Breast epithelium (tissue), 4 donors: ENCODE measurements at places on chromosomes 4 and X. TPM values are rescaled to one million over a fixed set of nuclear protein-coding genes. Genes with fewer than 3 reads are reported as not detected.

DNA sequence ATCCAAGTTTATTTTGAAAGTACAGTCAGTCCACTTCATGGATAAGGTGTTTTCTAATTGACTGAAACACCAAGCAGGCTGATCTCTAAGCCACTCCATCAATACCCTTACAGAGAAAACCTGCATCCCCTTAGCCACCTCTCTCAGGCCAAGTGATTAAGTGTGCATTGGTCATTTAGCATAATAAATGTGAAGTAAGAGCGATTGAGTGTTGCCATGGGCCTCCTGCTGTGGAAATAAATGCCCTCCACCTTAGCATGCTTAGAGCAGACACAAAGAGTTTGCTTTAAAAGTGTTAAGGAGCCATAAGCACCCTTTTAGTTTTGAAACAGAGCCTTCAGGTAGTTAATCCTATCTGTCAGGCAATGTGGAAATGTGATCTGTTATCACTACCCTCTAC lies 386.5 kb downstream of the GPAT3 start:
- DNase-seq = no peak

The CSN1S1 gene
- 1.0 TPM for total RNA-seq

The BMPR1B gene
- total RNA-seq = 2.0 TPM

The KDR gene
- 40.6 TPM for total RNA-seq

DNA sequence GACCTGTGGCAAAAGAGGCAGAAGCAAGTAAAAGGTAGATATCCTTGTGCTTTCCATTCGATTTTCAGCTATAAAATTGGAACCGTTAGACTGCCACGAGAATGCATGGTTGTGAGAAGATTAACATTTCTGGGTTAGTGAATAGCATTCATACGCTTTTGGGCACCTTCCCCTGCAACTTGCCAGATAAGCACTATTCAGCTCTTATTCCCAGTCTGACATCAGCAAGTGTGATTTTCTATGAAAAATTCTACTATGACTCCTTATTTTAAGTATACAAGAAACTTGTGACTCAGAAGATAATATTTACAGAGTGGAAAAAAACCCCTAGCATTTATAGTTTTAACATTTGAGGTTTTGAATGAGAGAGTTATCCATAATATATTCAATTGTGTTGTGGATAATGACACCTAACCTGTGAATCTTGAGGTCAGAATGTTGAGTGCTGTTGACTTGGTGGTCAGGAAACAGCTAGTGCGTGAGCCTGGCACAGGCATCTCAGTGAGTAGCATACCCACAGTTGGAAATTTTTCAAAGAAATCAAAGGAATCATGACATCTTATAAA lies 3.9 kb downstream of the FGB start:
- DNase-seq = no peak

The TMPRSS11F gene
- not detected for total RNA-seq

The SOD3 gene
- 131 TPM for total RNA-seq

GRCh38 chr4:106355193-106355592 lies 13.4 kb downstream of the GIMD1 start:
- no peak for DNase-seq

DNA sequence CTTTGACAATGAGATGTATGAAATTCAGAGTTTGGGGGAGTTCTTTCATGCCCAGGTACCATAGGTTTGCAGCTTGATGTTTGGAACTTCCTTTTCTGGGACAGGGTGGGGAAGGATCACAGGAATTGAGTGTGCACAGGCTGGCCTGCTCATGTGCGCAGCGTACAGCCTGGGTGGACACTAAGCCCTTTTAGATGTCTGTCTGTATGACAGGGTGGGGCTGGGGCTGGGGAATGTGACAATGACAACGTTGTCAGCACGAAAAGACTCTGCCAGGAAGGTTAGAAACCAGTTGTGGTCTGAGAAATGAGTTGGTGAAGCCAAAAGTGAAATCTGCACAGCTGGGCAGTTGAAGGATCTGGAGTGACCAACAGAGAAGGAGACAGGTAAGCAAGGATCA lies 47.4 kb downstream of the WWC2 start:
- no peak for DNase-seq

- no peak for DNase-seq
Observed at GRCh38 chrX:65488495-65488894, 46.1 kb downstream of the LAS1L start.

GRCh38 chrX:107565931-107566603 lies 62.2 kb upstream of the PRPS1 start:
- no peak for DNase-seq

GRCh38 chr4:94131212-94131611 lies 76.5 kb upstream of the SMARCAD1 start:
- DNase-seq = no peak

GRCh38 chr4:82773057-82773456 lies 25.5 kb downstream of the SCD5 start:
- no peak for DNase-seq

DNA sequence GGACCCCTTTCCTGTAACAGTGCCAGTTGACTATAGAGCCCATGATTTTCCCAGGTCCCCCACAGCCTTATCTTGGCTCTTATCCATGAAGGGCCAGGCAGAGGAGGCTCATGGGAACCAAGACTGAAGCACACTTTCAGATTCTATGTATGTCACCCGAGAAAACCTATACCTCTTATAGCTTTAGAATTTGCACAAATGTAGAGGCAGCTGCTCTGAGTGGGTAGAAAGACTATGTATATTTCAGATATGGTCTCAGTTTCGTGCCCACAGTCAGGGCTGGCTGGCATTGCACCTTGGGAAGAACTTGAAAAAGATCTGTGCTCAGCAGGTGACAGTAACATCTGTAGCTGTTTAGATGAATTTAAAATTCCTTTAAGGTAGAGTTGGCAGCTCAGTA lies 8.3 kb upstream of the LNX1 start:
- no peak for DNase-seq

GRCh38 chr4:138367942-138368341 lies 125.8 kb upstream of the SLC7A11 start:
- no peak for DNase-seq

DNA sequence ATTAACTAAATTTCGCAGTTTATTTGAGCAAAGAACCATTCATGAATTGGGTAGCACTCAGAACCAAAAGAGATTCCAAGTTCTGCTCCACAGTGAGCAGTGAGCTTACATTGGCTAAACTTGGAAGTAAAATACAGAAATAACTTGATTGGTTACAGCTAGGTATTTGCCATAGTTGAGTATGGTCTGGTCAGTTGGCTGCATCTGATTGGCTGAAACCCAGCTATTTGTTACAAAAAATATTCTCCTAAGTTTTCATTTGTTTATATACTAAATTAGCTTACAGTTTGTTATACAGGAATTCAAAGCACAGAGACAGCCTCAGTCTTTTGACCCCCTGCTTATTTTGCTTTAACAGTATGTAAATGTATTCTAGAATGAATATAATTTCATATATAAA lies 215.1 kb downstream of the RELL1 start:
- no peak for DNase-seq

The FGB gene
- total RNA-seq = not detected

The UGT2B7 gene
- not detected for total RNA-seq

GRCh38 chr4:15482842-15483241 lies 13.2 kb downstream of the CC2D2A start:
- no peak for DNase-seq

- DNase-seq = no peak
Observed at GRCh38 chrX:24148535-24149350, 786 bp upstream of the ZFX start.

The FNIP2 gene
- total RNA-seq = 55.2 TPM

DNA sequence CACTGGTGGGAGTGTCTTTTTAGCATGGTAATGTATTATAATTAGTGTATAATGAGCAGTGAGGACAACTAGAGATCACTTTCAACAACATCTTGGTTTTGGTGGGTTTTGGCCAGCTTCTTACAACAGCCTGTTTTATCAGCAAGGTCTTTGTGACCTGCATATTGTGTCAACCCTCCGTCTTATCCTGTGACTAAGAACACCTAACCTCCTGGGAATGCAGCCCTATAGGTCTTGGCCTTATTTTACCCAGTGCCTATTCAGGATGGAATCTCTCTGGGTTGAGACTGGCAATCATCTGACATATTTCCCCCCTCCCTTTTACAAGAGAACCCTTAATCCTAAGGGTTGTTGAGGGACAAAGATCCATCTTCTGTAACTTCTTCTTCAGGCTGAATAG lies 21.9 kb upstream of the ADH4 start:
- no peak for DNase-seq

DNA sequence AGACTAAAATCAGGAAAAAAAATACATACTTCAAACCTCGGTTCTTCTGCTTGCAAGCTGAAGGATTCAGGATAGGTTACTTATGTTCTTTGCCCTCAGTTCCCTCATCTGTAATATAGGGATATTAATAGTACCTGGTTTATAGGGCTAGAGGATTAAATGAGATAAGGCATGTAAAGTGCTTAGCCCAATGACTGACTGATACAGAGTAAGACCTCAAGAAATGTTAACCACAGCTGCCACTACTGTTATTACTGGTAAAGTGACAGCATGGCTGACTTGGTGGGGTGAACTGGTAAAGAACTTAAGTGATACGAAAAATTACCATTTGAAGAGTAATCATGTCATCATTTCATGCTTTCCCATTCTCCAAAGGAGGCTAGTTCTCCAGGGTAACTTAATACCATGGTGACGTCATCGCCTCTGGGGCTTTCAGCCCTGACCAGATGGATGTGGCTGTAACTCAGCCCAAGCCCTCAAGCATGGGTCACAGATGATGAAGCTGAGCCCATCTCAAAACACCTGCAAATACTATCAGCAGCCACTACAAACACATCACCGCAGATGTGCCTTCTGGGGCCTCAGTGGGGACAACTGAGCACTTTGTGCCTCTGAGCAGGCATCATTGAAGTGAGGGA lies 44.5 kb upstream of the SCML1 start:
- DNase-seq = no peak

The PABPC4L gene
- total RNA-seq = 0.96 TPM

GRCh38 chr4:27684610-27685011 lies 824.0 kb downstream of the STIM2 start:
- peak; percentile 52 for DNase-seq

DNA sequence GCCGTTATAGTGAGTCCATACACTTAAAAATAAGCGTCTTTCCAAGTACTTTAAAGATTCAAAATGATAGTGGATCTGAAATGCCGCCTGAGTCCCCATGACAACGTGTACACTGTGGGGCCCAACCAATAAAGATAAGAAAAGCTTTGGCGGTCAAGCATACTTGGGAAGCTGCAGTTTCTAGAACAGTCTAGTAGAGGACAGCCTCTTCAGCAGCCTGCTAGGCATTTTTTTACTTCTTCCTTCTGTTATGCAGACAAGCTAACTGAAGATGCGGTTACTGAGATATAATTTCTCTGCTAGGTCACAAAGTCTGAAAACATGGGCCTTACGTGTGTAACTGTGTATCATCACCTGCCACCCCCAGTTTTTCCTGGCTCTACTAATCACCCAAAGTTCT lies 402 bp upstream of the UPRT start:
- no peak for DNase-seq

The TMSB15A gene
- total RNA-seq = 1.4 TPM

- no peak for DNase-seq
Observed at GRCh38 chrX:153814591-153815315, 15.6 kb downstream of the PDZD4 start.

DNA sequence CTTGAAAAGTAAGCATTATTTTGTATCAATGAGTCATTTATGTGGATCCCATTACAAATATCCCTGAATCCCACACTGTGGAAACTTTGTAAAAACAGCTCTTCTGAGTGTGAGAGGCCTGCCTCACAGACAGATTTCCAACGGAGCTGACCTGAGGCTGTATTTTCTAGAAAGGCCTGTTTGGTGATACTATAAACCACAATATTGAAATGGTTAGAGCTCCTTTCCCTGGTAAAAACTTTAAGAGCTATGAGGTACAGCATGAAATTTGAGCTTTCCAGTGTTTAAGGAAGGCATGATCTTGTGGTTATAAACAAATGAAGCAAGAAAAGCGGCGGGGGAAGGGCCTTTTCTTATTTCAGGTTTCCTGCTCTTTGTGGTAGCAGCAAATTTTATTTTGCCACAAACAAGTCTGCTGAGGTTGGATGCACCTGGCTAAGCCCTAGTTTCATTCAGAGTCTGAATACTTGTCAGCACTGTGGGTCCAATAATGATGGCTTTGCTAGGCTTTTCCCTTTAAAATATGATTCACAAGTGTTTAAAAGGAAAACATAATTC lies 86.8 kb upstream of the ETNPPL start:
- no peak for DNase-seq

- no peak for DNase-seq
Observed at GRCh38 chr4:114401483-114401882, 197.1 kb upstream of the UGT8 start.

The AKAP4 gene
- total RNA-seq = not detected

DNA sequence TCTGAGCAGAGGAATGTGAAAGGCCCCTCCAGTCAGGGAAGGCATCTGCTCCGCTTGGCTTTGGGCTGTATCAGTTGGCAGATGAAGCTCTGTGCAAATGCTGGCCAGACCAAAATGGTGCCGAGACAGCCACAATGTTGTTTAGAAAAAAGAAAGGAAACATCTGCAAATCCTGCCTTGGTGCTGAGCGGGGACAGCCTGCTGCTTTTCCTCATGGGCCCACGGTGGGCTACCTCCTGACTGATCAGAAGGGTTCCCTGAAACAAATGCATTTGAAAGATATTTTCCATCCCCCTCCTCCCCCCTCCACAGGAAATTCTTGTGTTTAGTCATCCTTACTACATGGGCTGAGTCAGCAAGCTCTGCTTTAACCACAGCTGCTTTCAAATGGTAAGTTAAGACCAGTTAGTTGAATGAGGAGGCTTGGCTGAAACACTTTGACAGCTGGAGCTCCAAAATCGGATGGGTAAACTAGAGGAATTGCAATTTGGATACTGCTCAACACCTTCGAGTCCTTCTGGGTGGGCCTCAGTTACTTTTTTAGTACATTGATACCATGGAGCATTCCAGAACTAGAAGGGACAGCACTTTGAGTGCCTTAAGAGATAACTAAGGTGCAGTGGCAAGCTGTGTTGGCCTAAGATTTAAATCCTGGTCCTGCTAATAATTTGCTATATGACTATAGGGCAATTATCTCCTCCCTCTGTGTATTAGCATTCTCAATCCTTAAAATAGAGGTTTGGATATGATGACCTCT lies 36.0 kb downstream of the PLAC1 start:
- DNase-seq = no peak

- no peak for DNase-seq
Observed at GRCh38 chr4:2284161-2284933, 22.4 kb upstream of the MXD4 start.

The EDA2R gene
- 6.2 TPM for total RNA-seq

The CLNK gene
- not detected for total RNA-seq

The PNMA3 gene
- total RNA-seq = 0.33 TPM

The IBSP gene
- total RNA-seq = not detected

The UGT2B10 gene
- total RNA-seq = not detected

DNA sequence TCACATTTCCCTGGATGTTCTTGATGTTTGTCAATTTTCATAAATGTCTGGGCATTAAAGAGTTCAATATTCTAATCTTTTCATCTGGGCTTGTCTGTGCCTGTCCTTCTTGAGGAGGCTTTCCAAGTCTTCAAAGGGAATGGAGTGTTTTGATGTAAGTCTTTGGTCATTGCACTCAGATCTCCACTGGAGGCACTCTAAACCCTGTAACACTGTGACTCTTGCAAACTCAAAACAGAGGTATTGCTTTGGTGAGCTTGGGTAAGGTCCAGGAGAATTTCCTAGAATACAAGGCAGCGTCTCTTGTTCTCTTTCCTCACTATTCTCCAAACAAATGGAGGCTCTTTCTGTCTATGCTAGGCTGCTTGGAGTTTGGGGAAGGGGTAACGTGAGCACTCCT lies 1118.1 kb upstream of the PABPC4L start:
- no peak for DNase-seq

GRCh38 chr4:244471-244870 lies 60.8 kb downstream of the ZNF732 start:
- DNase-seq = no peak
